Activated CD8-positive, alpha-beta memory T cell treated with anti-CD3 and anti-CD28 coated beads for 1 hour (primary cell): ENCODE measurements at places on chromosomes 3 and 15.

GRCh38 chr3:110149763-110150162, 812.4 kb upstream of the DPPA4 start:
- DNase-seq = no peak

- DNase-seq = no peak
Observed at GRCh38 chr15:55552451-55552850, 35.7 kb downstream of the PYGO1 start.

- no peak for DNase-seq
Observed at GRCh38 chr3:41502023-41502422, 302.7 kb downstream of the CTNNB1 start.

DNA sequence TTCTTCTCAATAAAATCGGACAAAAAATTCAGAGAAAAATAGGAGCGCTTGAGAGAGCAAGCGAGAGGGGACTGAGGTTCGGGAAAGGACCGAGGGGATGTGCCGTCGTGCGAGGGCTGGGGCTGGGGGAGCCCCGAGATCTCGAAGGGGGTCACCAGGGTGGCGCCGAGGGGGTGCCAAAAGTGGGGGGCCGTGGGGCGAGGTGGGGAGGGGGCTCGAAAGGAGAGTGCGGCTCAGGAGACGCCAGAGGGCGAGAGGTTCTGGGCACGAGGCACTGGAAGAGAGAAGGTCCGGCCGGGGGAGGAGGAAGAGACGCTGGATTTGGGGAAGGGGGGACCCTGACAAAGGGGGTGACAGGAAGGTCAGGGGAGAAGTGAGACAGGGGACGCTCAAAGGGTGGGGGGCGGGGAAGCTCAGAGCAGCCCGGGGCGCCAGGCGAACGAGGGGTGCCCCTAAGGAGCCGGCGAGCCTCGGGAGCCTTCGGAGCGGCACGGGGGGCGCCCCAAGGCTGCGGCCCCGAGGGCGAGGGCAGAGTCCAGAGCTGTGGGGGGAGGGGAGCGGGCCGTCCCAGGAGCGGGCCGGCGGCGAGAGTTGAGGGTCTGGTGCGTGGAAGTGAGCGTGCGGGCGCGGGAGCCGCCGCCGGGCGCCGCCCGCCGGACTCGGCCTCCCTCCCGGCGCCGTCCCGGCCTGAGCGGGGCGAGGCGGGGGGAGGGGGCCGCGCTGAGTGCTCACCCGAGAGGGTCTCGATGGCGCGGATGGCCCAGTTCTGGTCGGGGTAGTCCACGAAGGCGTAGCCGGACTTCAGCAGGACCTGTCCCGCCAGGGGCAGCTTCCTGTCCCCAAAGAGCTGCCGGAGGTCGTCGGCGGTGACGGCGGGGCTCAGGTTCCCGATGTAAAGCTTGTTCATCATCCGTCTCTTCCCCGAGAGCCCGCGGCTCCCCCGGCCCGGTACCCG, 514 bp downstream of the IGF2BP2 start:
- no peak for DNase-seq

DNA sequence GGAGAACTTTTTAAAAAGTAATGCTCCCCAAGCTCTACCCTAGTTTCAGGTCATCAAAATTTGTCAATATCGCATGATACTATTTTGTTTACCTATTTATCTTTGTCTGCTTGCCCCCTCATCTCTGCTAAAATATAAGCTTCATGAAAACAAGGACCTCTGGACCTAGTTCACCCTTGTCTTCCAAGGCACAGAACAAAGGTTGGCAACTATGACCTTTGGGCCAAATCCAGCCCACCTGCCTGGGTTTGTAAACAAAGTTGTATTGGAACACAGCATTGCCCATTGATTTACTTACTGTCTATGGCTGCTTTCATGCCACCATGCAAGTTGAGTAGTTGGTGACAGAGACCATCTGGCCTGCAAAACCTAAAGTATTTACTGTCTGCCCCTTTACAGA, 462.2 kb upstream of the SUCLG2 start:
- DNase-seq = no peak

DNA sequence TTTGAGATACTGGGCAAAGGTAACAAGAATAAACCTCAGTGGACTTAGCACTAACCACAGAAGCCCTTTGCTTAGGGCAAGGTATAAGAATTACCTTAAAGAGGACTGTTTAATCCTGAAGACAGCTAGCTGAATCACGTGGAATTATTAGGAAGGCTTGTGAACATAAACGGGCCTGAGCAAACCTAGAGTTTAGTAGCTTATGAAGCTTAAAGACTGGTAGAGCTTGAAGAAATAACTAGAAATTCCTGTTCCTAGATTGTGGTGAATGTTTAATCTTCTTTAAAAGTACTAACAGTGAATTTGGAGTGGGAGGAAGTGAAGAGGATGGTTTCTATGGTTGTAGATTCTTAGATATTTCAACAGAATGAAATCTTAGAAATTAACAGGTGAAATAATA, 428.9 kb upstream of the THRB start:
- no peak for DNase-seq

DNA sequence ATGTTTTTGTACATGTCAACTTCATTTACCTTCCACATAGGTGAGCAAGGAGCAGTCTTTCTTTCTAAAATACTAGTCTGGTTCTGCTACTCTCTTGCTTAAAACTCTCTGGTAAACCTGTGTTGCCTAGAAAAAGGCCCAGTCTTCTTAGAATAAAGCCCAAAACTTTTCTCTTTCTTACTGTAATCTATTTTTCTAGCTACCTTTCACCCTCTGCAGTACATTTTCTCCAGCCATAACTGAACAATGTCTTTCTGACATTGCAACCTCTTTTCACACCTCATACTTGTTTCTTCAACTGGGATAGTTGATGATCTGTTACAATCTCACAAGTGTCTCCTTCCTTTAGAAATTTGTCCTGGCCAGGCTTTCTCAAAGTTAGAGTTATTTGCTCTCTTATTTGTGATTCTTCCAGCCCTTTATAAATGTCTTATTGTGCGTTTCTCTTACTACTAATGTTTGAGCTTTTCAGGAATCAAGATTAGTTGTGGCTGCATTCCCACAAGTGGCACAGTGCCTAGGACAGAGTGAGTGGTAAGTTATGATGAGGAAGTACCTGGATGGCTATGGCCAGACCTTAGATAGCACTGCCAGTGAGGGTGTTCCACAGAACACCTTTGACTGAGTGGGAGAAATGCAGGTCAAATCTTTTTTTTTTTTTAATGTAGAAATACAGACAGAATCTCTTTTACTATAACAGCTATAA, 313.4 kb upstream of the SATB1 start:
- no peak for DNase-seq

GRCh38 chr15:27278761-27279160, 307.8 kb downstream of the GABRG3 start:
- no peak for DNase-seq

DNA sequence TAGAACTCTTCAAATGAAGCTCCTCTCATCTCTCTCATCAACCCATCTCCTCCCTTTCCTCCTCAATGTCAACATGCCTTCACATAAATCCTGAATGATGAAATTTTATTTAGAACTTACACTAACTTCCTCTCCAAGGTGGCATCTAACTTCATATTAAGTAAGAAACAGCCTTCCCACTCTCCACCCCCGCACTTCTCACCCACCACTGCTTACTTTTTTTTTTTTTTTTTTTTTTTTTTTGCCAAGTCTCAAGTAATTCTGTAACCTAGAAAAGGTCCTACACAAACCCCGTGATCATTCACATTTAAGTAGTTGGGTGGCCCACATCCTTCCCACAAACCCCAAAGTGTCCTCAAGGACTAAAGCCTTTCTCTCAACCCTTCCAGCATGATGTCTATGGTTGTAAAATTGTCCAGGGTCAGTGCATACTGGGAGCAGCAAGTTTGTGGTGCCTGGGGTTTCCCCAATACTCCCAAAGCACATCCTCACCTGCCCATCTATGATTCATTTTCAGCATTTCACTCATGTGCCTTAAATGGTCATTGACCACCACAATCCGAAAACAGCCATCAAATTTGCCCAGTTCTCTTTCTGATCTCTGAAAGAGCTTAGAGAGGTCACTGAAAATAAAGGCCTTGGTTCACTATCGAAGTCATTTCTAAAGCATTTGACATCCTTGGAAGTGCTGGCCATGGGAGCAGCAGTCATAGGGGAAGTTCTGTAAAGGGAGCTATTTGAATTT, 47.2 kb downstream of the CD86 start:
- no peak for DNase-seq

DNA sequence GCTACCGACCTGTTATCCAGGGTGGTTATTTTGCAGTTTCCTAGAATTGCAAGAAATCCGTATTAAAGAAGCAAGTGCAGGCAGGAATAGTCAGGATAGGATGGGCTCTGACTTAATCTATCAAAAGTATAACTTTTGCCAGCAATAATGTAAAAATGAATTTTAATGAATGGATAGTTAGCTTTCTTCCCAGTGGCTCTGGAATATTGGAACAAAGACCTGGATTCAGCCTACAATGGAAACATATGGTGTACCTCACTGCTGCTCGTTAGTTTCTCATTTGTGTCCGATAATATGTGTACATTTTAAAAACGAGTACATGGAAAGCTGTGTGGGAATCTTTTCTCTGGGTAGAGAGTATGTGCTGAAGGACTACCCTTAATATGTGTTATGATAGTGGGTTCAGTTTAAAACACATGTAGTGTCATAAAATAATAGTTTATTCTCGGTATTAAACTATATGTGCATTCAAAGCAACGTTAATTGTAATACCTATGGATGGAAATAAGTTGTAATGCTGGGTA, 805 bp downstream of the SERPINI1 start:
- no peak for DNase-seq
